ENCODE measurements at places on chromosomes 1 and 21. TPM values are rescaled to one million over a fixed set of nuclear protein-coding genes. Genes with fewer than 3 reads are reported as not detected.

NPHS2 gene
- total RNA-seq, result not detected

PRAMEF1 gene
- not detected for total RNA-seq

RHCE gene
- total RNA-seq, result 0.61 TPM

CCSAP gene
- 6.7 TPM for total RNA-seq

KRTAP19-1 gene
- not detected for total RNA-seq

IL23R gene
- 0.24 TPM for total RNA-seq

FCRL4 gene
- total RNA-seq, result not detected

LRRC3 gene
- 1.3 TPM for total RNA-seq

HJV gene
- total RNA-seq, result not detected

FNBP1L gene
- total RNA-seq, result 21.3 TPM

TMPRSS15 gene
- total RNA-seq, result not detected

VASH2 gene
- not detected for total RNA-seq

KCND3 gene
- 9.7 TPM for total RNA-seq

OR2T33 gene
- total RNA-seq, result not detected

F5 gene
- not detected for total RNA-seq

TMEM125 gene
- not detected for total RNA-seq

SAMSN1 gene
- total RNA-seq, result not detected

TTC4 gene
- 19.8 TPM for total RNA-seq

LDLRAD2 gene
- total RNA-seq, result 0.16 TPM

CD164L2 gene
- total RNA-seq, result not detected

IRF6 gene
- total RNA-seq, result 2.1 TPM

LCE2C gene
- not detected for total RNA-seq

UBXN10 gene
- under 0.01 TPM for total RNA-seq

SLAMF8 gene
- total RNA-seq, result 0.49 TPM

CYP4Z1 gene
- not detected for total RNA-seq

BACH1 gene
- 90.1 TPM for total RNA-seq

SYNC gene
- total RNA-seq, result 201 TPM

CENPL gene
- 7.8 TPM for total RNA-seq

APOBEC4 gene
- total RNA-seq, result not detected

ATP6V1G3 gene
- not detected for total RNA-seq

KCNN3 gene
- total RNA-seq, result not detected

VPS72 gene
- 45.5 TPM for total RNA-seq

LEMD1 gene
- total RNA-seq, result not detected

NBPF10 gene
- total RNA-seq, result 2.4 TPM

CBR3 gene
- 14.4 TPM for total RNA-seq

SPTA1 gene
- not detected for total RNA-seq

DCLRE1B gene
- 4.4 TPM for total RNA-seq

OR14K1 gene
- total RNA-seq, result 0.49 TPM

HSD3B2 gene
- total RNA-seq, result not detected

CFHR2 gene
- total RNA-seq, result not detected

B3GALT2 gene
- total RNA-seq, result 8.3 TPM

TTC13 gene
- 11.1 TPM for total RNA-seq

CDA gene
- 1.5 TPM for total RNA-seq

ELAPOR1 gene
- 0.85 TPM for total RNA-seq

CELA3B gene
- total RNA-seq, result not detected

CHRM3 gene
- 0.24 TPM for total RNA-seq

ADAMTS4 gene
- 15.5 TPM for total RNA-seq

CFHR3 gene
- total RNA-seq, result not detected

GOLPH3L gene
- total RNA-seq, result 13.0 TPM

C8B gene
- total RNA-seq, result not detected

GABRD gene
- total RNA-seq, result not detected

C1orf116 gene
- total RNA-seq, result 0.16 TPM

ZC3H12A gene
- 34.2 TPM for total RNA-seq

PRAMEF17 gene
- total RNA-seq, result not detected

WNT9A gene
- total RNA-seq, result 4.9 TPM

APCS gene
- not detected for total RNA-seq
